H7 (cell line): ENCODE measurements at places on chromosomes 13 and 19.

GRCh38 chr13:26538363-26539317 is 18.8 kb upstream of the WASF3 start:
- no peak for DNase-seq

- no peak for DNase-seq
These were observed 135.2 kb downstream of the SUCLA2 start for GRCh38 chr13:47865883-47866282.

DNA sequence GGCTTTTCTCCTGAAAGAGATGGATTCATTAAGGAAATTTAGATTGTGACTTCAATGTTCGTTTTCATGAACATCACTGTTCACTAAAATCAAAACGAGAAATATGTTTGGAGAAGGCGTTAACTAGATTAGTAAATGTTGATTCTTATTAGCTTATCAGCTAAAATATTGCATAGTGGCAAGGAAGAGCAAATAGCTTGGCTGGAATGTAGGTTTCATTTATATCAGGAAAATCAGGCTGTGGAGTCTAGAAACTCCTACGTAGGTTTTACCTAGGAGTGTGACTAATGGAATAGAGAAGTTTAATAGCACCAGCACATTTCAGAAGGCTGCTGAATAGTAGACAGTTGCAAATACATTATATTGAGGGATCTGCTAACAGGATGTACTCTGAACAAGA is 344.9 kb downstream of the LIG4 start:
- no peak for DNase-seq

DNA sequence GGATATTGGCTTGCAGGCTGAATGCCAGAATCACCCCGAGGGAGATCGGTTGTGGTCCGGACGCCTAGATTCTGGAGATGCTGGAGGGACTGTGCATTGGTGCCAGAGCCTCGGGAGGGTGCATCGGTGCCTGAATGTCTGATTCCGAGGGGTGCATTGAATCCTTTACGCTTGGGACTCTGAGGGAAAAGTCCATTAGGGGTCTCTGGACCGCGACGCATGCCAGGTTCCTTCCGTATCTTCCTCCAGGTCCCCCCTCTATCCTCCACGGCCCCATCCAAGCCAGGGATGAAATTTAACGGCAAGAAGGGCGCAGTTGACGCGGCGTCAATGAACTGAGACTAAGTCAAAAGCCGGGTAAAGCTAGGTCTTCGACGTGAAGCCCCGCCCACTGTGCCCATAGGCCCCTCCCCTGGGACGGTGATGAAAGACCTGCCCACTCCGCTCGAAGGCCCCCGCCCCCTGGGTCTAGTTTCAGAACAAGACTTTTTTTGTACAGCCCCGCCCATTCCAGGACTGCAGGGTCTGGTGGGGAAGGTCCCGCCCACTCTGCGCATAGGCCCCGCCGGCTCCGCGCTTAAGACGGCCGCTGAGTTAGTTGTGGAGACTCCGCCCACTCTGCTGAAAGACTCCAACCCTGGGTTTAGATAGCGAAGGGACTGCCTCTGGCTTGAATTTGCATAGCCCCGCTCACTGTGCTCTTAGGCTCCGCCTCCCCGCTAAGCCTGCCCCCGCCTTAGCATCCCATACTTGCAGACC is 737 bp downstream of the ZNF575 start:
- DNase-seq = peak; percentile 95

GRCh38 chr19:1675633-1676350 is 23.4 kb upstream of the TCF3 start:
- DNase-seq = peak; percentile 85

GRCh38 chr19:3785451-3785937 is 687 bp downstream of the MATK start:
- DNase-seq = peak; percentile 79

GRCh38 chr19:6263735-6264444 is 15.9 kb downstream of the MLLT1 start:
- peak; percentile 82 for DNase-seq

DNA sequence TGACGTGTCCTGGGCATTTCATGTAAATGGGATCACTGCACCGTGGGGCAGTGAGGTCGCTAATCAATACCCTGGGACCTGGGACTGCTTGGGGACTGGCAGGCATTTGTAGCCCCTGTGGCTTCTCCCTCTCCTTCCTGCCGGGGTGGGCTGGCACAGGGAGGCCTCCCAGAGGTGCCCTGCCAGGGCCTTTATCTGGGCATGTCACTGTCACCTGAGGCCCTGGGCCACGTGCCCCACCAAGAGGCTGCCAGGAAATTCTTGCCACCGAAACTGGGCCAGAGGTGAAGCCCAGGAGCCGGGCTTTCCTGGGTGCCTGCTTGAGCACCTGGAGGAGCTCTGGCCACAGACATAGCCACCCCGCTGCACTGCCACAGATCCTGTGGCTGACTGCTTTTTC is 1.8 kb upstream of the NMRK2 start:
- peak; percentile 45 for DNase-seq

DNA sequence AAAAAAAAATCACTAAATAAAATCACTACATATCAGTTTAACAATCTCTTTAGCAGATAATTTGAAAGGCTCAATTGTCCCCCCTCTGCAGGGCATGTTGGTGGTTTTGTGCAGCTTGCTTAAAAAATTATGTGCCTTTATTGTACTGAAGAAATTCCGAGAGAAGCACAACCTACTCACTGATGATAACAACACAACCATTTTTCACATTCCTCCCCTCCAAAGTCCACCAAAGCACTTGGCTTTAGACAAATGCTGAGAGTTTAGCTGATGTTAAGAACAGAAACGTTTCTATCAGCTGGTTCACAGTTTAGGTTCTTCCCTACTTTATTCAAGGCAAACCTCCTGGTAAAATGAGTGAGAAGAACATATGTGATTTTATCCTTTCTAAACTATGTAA is 923 bp downstream of the DOCK9 start:
- DNase-seq = no peak

- DNase-seq = peak; percentile 83
These were observed 18.1 kb upstream of the POU2F2 start for GRCh38 chr19:42150364-42150763.

DNA sequence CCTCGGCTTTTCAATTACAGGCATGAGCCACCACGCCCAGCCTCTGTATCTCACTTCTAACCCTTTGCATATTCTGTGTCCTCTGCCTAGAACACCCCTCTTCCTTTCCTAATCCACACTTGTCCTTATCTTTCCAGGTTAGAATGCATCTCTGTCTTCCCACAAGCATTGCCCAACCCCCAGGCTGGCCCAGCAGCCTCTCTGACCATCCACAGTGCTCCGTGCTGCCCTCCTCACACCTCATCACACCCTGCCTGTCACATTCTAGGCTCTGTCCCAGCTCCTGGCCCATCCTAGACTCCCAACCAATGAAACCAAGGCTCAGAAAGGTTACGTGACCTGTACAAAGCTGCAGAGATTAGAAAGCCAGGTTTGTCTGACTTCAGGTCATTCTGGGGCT is 11.3 kb downstream of the JAK3 start:
- DNase-seq = no peak

DNA sequence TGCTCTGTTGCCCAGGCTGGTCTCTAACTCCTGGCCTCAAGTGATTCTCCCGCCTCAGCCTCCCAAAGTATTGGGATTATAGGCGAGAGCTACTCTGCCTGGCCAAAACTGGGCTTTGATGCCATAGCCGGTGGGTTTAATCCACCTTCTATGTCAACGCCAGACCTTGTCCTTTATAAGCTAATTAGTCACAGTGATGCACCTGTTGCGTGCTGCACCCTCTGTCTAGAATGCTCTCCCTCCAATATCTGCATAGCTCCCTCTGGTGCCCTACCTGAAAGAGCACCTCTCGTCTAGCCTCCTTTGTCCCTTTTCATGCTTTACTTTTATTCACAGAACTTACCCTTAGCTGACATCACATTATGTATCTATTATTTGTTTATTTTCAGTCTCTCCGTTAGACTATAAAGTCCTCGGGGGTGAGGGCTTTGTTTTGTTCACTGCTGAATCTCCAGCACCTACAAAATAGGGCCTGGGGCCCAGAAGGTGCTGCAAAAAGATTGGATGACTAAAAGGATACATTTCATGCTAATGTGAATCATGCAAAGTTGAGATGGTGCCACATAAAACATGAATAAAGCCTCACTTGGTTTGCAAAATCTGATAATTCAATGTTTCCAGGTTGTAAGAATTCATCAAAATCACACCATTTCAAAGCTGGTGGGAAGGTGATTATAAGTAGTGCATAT is 148.1 kb downstream of the USP12 start:
- DNase-seq = no peak

DNA sequence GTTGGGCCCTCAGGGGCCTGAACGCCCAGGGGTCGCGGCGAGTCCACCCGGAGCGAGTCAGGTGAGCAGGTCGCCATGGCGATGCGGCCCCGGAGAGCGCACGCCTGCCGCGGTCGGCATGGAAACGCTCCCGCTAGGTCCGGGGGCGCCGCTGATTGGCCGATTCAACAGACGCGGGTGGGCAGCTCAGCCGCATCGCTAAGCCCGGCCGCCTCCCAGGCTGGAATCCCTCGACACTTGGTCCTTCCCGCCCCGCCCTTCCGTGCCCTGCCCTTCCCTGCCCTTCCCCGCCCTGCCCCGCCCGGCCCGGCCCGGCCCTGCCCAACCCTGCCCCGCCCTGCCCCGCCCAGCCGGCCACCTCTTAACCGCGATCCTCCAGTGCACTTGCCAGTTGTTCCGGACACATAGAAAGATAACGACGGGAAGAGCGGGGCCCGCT is at the start of gene CCNA1:
Gene CCNA1 (plus strand): TSS at position 390 of the 439 bp plus-strand sequence. CDS start 562 bp downstream, outside the sequence.
- peak; percentile 93 for DNase-seq

DNA sequence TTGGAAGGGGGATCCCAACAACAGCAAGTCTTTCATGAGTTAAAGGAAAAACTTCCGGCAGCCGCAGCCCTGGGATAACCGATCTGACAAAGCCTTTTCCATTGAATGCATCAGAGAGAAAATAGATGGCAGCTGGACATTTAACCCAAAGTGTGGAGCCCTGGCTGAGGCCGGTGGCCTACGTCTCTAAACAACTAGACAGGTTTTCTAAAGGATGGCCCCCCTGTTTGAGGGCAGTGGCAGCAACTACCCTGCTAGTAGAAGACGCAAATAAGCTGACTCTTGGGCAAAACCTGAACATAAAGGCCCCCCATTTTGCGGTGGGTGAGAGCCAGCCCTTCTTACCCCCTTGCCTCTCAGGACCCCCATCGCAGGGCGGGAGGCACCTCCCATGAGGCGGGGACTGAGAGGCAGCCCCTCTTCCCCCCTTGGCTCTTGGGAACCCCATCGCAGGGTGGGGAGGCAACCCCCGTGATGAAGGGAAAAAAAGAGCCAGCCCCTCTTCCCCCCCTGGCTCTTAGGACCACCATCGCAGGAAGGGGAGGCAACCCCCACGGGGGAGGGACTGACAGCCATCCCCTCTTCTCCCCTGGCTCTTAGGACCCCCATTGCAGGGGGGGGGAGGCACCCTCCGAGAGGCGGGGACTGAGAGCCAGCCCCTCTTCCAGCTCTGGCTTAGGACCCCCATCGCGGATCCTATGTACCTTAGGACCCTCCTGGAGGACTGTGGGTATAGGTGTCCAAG is 2422.9 kb upstream of the PCDH20 start:
- no peak for DNase-seq

DNA sequence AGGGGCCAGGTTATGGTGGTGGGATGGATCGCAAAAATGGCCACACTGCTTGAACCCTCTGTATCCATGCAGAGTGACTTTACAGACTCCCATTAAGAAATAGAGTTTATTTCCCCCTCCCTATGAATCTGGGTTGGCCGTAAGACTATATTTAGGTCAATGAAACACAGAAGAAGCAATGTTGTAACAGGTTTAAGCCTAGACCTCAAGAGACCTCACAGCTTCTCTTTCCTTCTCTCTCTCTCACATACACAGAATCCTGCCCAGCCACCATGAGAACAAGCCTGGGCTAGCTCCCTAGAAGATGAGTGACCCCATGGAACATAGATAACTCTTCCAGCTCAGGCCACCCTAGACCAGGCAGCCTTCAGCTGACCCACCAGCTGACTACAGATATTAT is 21.0 kb upstream of the FBL start:
- DNase-seq = no peak

DNA sequence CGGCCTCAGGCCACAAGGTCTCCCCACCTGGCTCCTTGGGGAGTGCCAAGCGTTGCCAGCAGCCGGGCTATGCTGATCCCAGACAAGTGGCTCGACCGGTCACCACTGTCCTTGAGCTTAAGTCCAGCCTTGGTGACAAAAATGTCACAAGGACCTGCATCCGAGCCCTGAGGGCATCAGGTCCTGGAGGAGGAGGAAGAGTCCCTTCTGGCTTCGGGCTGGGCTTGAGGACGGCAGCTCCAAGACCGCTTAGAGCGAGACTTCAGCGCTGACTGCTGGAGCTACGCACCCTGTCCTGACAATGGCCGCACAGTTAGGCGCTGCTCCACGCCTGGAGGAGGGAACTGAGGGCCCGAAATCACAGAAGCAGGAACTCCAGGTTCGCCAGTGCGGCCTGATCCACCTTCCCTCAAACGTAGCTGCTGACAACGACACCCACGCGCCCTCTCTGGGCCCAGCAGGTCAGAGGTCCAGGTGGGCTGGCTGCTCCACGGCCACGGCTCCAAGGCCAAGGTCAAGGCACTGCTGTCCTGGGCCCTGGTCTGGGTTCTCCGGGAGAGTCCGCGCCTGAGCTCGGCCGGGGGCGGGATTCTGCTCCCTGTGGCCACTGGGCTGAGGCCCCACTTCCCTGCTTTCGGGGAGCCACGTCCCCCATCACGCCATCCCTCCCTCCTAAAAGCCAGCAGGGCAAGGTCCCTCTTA is 7.0 kb downstream of the SBNO2 start:
- DNase-seq = no peak

DNA sequence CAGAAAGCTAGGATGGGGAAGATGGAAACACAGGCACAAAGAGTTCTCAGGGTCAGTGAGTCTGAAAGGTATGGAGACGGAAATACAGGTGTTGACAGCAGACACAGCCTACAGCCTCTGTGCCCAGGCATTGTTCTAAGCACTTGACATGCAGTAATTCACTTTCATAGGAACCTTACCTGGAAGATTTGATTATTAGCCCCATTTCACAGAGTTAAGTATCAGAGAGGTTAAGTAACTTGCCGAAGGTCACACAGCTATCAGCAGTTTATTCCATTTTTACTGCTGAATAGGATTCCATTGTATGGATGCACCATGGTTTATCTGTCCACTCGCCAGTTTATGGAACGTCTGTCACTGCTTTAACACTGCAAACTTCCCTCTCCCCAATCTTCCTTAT is 13.2 kb downstream of the KLK4 start:
- DNase-seq = no peak
